ENCODE measurements at places on chromosomes 7 and 10. TPM values are rescaled to one million over a fixed set of nuclear protein-coding genes. Genes with fewer than 3 reads are reported as not detected.
A peak's percentile ranks its signal among the peaks of the same experiment; 100 is the strongest.

The MEOX2 gene
- total RNA-seq = 96.9 TPM

The GUSB gene
- total RNA-seq = 45.7 TPM

The NOC3L gene
- total RNA-seq = 22.9 TPM

The ZNF33B gene
- 9.0 TPM for total RNA-seq

The MYPN gene
- total RNA-seq = not detected

The CYP2C8 gene
- 1.6 TPM for total RNA-seq

The HYAL4 gene
- total RNA-seq = not detected

DNA sequence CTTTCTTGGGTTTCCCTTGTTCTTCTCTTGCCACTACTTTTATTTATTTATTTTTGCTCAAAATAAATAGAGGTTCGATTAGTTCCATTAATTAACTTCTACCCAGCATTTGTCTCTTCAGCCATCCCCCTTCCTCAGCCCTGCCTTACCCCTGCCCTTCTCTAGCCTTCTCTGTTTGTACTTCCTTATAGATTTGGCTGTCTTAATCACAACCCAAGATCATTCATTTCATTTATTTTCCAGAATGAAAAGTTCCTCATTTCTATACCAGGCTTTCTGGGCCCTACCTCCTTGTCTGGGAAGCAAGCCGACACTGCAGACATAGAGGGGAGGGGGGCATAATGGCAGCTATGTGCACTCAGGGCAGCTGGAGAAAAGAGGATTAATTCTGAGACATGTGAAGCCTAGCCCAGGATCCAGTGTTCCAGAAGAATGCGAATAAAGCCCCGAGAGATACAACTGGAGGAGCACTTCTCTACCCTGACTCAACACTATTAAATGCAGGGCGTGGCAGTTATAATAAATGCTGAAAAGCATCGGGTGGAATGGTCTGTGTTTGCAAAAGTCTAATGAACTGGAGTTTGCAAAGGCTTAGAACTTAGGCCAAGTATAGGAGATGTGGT is 6.4 kb upstream of the PDCD4 start:
- DNase-seq = no peak

GRCh38 chr10:92773776-92774175 is 74.5 kb upstream of the EXOC6 start:
- DNase-seq = no peak

- DNase-seq = no peak
Observed at GRCh38 chr7:142383841-142384492, 126.1 kb upstream of the PRSS58 start.

DNA sequence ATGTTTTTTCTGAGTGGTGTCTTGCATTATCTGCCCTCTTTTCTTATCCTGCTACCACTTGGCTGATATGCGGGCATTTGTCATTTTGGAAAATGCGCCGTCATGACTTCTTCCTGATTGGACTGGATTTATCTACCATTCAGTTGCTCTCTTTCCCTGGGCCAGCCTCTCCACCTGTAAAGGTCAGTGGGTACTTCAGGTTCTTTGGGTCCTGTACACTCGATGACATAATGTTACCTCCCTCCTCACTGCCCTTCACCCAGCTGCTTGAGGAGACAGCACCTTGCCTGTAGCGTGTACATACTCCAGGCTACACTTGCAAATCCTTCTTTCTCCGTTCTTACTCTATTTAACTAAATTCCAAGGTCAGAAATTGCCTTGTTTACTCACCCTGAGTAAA is 83.7 kb downstream of the RBM33 start:
- no peak for DNase-seq

DNA sequence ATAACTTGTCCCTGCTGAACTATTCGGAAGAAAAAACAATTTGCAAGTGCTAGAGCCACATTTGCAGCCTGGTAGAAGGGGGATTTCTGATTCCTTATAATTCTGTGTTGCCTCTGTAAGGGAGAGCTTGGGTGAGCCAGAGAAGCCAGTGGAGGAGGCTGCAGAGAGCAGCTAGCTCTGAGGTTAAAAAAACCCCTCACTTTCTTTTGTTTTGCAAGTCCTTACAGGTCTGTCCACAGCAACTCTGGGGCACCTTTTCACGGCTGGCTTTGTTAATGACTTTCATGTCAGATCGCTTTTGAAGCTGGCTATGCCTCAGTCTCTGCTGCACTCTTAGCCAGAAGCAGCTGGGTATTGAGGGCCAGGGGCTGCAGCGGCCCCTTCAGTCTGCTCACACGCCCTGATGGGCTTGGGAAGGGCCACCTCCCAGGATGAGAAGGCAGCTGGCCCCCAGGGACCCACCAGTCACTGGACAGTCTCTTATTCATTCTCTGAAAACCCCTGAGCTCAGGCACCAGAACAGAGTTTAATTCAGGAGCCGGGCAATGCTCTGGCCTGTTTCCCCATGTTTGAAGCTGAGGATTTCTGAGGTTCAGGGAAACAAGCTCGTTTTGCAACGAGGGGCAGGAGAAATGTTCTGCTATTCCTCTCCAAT is 30.9 kb downstream of the TRIM8 start:
- no peak for DNase-seq

- no peak for DNase-seq
Observed at GRCh38 chr7:142328551-142328950, 70.7 kb upstream of the PRSS58 start.

GRCh38 chr10:118459642-118460193 is 117.6 kb upstream of the FAM204A start:
- DNase-seq = peak; percentile 29

Measured in omental fat pad (tissue), 4 donors.